MCF 10A (cell line): ENCODE measurements at places on chromosomes 11 and 22. TPM values are rescaled to one million over a fixed set of nuclear protein-coding genes. Genes with fewer than 3 reads are reported as not detected.

- no peaks in the 10 kb centered on the region for H3K27me3 ChIP-seq
- no peak overlapping the region for H3K4me3 ChIP-seq
- no peak for DNase-seq
- H3K4me1 ChIP-seq: no peaks in the 10 kb centered on the region
- no peak overlapping the region for H3K27ac ChIP-seq
These were observed 15.4 kb upstream of the C11orf96 start for GRCh38 chr11:43927070-43927469.

DNA sequence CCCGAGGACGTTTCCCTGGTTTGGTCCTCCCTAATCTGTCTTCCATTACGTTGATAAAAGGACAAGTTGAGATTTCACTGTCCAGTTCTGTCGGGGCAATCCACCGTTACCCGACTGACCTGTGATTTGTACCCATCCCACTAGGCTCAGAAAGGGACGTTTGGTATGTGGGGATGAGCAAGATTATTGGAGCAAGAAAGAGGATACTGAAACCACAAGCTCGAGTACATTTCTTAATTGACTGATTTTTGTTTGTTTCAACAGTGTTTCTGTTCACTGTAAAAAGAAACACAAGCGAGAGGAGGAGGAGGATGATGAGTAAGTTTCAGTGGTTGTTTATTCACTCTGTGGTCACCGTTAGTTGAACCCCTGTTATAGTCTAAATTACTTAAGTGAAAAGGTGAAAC is 969 bp downstream of the CCDC117 start:
- peak overlapping the region; percentile 87 for H3K27ac ChIP-seq
- H3K27me3 ChIP-seq: no peaks in the 10 kb centered on the region
- H3K36me3 ChIP-seq: peaks cover 58% of the 10 kb centered on the region
- peaks cover 10% of the 10 kb centered on the region for H3K4me1 ChIP-seq

- H3K27me3 ChIP-seq: peaks cover 33% of the 10 kb centered on the region
- no peak overlapping the region for H3K27ac ChIP-seq
- peaks cover 6% of the 10 kb centered on the region for H3K36me3 ChIP-seq
- no peak overlapping the region for H3K4me3 ChIP-seq
- H3K4me1 ChIP-seq: no peaks in the 10 kb centered on the region
These were observed 42.0 kb upstream of the TUB start for GRCh38 chr11:8038811-8039529.

CABP7 gene
- not detected in 2 replicates for total RNA-seq

DNA sequence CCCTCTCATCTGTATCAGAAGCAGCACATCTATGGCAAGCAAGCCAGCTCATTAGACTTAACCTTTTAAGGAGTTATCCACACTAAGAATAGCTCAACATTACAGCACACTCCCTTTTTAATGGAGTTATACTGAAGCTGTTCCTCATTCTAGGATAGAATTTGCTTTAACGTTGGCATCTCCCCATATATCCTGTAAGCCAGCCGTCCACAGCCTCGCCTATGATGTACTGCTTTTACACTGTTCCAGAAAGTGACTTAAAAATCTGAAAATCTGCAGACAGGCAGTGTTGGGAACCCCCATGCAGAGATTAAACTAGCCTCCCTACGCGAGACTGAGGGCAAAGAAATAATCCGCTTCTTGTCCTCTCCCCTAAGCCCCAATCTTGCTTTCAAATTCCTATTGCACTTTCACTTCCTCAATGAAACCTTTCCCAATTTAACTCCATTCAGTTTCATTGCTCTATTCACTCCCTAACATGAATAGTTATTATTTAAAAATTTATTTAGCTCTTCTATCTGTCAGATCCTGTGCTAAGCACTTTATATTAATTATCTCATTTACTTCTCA is 225.0 kb downstream of the BLID start:
- H3K4me3 ChIP-seq: no peak overlapping the region
- H3K36me3 ChIP-seq: no peaks in the 10 kb centered on the region
- DNase-seq: no peak
- H3K27me3 ChIP-seq: no peaks in the 10 kb centered on the region

- H3K36me3 ChIP-seq: no peaks in the 10 kb centered on the region
- H3K4me3 ChIP-seq: no peak overlapping the region
- peak; percentile 69 for DNase-seq
- no peaks in the 10 kb centered on the region for H3K27me3 ChIP-seq
These were observed 395.7 kb downstream of the MN1 start for GRCh38 chr22:27405672-27406388.

GRCh38 chr11:30758012-30758411 is 171.9 kb upstream of the MPPED2 start:
- H3K4me1 ChIP-seq: no peaks in the 10 kb centered on the region
- peaks cover 4% of the 10 kb centered on the region for H3K36me3 ChIP-seq
- no peak overlapping the region for H3K27ac ChIP-seq
- DNase-seq: no peak

POTEH gene
- total RNA-seq: not detected in 2 replicates

DNA sequence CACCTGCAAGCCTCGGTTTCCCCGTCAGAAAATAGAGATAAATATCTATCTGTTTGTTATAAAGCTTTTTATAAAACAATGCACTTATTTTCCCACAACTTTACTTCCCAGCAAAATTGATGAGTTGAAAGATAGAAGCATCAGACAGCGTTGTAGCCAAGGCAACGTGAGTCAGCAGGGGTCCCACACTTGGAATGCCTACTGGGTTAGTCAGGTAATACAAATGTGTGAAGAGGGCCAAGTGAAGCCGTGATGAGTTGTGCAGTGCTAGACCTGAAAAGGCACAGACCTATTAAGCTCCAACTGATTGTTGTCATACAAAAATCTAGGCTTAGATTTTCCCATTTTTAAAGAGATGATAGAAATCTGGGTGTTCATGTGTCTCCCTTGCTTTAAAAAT is 118.7 kb downstream of the PGR start:
- no peak for DNase-seq
- H3K4me1 ChIP-seq: no peaks in the 10 kb centered on the region
- H3K27me3 ChIP-seq: no peaks in the 10 kb centered on the region
- H3K4me3 ChIP-seq: no peak overlapping the region
- H3K27ac ChIP-seq: no peak overlapping the region
